ENCODE measurements at places on chromosomes 6 and 20.

GRCh38 chr6:139595183-139595582, 220.7 kb upstream of the CITED2 start:
- no peak for DNase-seq

DNA sequence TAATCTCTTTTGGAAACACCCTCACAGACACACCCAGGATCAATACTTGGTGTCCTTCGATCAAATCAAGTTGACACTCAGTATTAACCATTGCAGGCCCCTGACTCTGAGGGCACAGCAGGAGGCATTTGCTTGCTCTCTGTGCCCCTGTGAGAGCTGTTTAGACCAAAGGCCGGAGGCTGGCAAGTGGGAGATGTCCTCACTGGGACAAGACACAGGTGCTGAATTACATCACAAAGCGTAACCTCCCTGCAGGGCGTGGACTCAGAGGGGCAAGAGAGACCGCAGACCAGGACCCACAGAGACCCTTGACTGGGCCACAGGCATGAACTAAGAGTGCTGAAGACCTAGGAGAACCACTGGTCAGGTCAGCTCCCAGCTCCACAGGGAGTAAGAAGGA, at the start of gene CST8:
TSS of gene CST8 (plus strand) at position 301 of the 400 bp plus-strand sequence. CDS start 551 bp downstream, outside the sequence.
- no peak for DNase-seq

DNA sequence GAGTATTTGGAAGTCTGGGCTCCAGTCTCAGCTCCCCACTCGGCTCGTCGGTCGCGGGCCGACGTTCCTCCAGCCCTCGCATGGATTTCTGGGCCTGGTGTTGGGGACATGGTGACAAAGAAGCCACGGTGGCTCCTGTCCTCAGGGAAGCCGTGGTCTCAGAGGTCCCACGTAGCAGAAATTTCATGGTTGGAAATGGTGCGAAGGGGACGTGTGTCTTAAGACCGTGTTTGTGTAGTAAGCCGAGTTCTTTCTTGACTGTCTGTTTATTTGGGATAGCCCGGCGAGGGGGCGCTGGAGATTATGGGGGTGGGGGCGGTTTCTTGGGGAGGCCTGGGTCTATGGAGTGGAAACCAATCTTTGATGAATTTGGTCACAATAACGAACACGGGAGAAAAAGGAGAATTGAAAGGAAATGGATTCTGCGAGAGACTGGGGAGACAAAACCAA, 23.5 kb upstream of the MAP3K7 start:
- no peak for DNase-seq

DNA sequence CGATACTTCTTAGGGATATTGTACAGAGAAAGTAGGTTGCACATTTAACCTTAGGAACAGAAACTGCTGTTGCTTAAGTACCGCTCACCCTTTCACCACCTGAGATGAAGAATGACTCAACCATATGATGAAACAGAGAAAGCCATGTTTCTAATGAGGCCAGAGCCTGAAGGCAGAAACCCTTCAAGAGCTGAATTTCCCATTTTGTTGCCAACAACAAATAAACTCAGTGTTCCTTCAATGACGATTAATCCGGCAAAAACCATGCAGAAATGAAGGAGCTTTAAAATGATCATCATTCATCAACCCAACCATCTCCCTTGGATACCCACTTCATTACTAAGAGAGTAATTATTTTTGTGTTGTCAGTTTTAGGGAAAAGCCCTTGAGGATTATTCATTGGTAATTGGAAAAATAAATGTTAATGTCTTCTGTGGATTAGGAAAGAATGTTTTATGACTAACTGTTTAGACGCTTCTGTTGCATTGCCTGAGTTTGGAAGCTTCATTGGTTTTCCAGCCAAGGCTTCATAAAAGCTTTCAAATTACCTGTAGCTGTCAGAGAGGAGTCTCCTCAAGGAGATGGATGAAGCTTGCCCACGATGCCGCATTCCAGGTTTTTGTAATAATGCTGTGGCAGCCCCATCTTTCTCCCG, 112.1 kb upstream of the IYD start:
- DNase-seq, result no peak

DNA sequence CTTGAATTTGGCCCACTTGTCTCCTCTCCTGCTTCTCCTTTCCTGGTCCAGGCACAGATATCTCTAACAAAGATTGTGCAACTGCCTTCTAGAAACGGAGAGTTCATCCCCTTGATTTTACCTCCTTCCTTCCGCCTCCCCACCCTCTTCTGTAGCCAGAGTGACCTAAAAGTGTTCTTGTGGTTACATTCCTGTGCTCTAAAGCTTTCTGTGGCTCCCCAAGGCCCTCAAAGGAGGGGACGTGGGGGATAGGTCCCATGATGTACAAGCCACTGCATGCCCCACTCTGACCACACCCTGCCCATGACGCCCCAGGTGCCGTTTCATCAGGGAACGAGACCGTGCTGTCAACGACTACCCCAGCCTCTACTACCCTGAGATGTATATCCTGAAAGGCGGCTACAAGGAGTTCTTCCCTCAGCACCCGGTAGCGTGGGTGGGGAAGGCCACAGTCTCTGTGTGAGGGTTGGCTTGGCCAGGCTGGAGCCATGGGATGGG, 8.2 kb downstream of the CDC25B start:
- no peak for DNase-seq

DNA sequence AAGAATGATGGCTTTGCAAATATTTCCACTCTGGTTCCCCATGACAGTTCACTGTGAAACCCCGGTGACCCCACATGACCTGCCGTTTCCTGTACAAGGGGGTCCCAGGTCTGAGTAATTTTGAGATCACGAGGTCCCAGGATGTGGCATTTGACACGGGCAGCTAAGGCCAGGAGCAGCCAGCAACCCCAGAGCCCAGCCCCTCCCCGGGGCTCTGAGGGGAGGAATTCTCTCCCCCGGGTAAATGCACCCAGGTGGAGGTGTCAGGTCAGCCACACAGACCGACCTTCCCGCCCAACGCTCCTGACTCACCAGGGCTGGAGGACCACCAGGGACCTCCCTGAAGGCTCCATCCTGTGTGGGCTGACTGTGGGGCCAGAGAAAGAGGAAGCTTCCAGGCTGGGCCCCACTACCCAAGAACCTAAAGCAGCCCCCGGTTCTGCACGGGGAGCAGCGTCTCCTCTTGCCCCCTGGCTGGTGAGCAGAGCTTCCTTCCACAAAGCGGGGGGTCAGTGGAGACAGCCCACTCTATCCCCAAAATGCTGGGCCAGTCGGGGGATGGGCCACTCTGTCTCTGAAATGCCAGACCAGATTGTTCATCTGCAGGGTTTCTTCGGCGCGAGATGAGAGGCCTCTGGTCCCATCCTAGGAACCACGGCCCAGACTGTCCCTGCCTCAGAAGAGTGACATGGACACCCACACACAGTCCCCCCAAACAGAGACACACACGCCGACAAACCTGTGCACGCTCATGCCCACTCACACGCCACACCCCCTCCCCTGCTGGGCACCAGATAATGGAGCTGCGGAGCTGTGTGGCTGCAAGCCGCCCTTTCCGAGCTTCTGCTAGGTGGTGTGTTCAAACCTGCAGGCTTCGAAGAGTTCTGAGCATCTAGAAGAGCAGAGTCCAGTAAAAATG, 23.4 kb upstream of the SLCO4A1 start:
- no peak for DNase-seq

- no peak for DNase-seq
Observed at GRCh38 chr20:54176610-54177009, 2.8 kb upstream of the CYP24A1 start.

- no peak for DNase-seq
Observed at GRCh38 chr6:82248273-82248735, 760 bp upstream of the IBTK start.

GRCh38 chr6:129402244-129402643, 307.7 kb downstream of the ARHGAP18 start:
- DNase-seq, result no peak

DNA sequence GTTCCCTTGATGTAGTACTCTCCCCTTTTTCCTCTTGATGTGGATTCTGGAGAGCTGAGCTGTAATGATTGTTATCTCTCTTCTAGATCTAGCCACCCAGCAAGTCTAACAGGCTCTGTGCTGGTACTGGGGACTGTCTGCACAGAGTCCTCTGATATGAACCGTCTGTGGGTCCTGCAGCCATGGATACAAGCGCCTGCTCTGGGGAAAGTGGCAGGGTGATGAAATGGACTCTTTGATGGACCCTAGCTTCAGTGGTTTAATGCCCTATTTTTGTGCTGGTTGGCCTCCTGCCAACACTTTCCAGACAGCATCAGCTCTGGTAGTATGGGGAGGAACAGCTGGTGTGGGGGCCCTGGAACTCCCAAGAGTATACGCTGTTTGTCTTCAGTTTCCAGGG, 216.3 kb downstream of the ADGRG6 start:
- DNase-seq, result no peak

DNA sequence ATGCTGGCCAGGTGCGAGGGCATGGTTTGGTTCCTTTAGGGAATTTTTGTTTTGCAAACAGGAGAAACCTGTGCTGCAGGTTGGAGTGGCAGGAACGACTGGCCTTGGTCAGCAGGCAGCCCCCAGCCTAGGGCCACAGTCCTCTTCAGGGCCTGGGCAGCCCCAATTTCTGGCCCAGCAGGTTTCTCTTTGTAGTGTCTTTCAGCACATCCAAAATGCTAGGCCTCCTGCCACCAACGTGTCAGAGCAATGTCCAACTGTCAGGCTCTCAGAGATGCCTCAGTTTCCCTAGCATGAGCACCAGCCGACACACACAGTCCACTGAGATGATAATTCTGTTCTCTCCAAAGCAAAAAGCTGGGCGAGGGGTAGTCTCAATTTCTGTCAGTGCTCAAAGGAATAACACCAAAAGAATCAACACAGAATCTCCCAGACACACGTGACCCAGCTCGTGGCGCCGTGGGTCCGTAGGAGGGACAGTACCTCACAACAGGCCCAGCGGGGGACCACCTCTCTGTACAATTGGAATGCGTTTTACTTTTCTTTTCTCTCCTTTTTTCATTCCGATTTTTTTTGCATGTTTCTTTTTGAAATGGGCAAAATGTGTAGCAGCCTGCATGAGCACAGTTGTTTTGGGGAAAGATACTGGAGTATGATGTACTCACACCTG, 125.9 kb downstream of the TAF4 start:
- no peak for DNase-seq

- DNase-seq, result no peak
Observed at GRCh38 chr20:16299897-16300296, 273.4 kb downstream of the KIF16B start.

DNA sequence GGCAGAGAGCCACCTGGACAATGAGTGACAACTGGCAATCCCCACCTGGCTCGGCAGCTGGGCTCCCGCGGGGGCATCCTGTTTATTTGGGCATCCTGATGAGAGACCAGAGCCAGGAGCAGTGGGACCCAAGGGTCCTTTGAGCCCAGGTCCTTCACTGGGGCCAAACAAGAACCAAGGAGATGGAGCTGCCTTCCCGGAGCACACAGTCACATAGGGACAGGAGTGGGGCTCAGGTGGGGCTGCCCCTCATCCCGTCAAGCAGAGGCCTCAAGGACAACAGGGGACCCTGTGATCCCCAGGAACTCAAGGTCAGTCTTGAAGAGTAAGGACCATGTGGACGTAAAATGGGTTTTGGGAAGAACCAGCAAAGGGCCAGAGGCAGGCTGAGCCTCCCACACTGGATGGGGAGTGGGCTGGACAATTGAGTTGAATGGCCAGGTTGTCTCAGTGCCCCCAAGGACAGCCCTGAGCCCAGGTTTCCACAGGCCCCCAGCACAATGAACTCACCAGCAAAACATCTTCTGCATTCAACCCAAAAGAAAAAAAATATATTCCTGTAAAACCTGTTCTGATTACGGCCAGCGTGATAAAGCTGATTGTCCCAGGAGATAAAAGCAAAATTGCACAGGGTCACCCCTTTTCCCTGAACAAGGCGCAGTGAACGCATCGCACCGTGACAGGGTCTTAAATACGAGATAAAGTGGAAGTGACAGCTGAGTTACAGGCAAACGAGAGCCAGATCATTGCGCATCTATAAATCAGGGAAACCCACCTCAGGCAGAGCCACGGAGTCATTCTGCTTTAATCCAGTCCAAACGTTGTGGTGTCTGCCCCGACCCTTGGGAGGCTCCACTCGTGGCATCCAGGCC, 86.2 kb downstream of the ANKRD60 start:
- DNase-seq, result no peak

GRCh38 chr6:131383421-131384411, 189.3 kb upstream of the ARG1 start:
- DNase-seq, result no peak

Measured in left cardiac atrium (tissue), 4 donors.